ENCODE measurements at places on chromosomes 13 and 19.

DNA sequence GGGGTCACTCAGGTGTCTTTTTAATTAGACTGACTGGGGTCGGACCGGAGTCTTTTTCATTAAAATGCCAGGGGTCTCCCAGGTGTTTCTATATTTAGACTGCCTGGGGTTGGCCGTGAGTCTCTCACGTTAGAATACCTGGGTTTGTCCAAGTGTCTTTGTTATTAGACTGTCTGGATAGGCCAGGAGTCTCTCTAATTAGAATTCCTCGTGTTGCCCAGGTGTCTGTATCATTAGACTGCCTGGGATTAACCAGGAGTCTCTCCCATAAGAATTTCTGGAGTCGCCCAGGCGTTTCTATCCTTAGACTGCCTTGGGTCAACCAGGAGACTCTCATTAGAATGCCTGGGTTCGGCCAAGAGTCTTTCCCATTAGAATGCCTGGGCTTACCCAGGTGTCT lies 1445.7 kb downstream of the UQCRFS1 start:
- no peak for DNase-seq

DNA sequence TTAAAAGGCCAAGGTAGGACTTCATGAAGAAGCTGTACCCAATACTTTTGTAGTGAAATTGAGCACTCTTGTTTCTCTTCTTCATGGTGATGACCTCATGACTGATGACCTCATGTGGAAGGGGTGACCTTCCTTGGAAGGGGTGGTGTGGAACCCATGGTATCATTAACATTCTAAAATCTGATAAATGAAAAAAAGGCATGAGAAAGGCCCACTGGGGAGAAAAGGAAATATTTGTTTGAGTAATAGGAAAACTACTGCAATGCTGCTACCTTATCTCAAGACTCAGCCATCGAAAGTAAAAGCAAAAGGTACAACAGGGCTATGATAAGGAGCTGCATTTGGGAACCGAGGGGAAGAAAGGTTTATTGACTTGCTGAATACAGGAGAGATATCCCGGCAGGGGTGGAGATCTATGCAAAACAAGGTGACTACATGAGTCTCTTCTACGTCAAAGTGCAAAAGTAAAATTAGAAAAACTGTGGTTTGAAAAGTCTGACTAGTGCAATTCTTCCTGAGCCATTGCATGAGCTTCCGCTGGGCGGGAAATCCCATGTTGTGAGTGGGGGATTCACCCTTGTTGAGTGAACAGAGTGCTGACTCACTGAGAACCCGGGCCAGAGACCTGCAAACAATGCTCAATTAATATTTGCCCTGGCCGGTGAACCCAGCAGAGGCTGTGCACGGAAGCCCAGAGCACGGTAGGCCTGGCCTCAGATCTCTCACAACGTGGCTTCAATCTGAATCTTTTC lies 138.9 kb upstream of the RFC3 start:
- DNase-seq, result peak; percentile 81

- DNase-seq, result no peak
Measured at GRCh38 chr13:20993211-20993610, 68.2 kb downstream of the LATS2 start.

DNA sequence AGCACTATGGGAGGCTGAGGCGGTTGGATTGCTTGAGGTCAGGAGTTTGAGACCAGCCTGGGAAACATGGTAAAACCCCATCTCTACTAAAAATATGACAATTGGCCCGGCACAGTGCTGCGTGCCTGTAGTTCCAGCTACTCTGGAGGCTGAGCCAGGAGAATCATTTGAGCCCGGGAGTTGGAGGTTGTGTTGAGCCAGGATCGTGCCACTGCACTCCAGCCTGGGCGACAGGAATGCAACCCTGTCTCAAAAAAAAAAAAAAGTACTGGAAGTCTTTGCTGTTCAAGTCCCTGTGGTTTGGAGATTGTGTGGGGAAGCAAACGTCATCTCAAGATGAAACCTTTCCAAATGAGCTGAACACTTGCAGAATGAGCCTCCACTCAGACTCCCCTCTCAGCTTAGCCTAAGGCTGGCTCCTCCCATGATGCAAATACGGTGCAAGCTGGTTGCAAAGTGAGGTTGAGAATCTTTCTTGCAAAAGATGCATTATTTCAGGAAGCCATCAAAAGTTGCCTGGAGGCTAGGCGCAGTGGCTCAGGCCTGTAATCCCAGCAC lies 46.2 kb downstream of the MYO9B start:
- no peak for DNase-seq

- no peak for DNase-seq
Measured at GRCh38 chr13:113425941-113426590, 27.2 kb downstream of the ADPRHL1 start.

DNA sequence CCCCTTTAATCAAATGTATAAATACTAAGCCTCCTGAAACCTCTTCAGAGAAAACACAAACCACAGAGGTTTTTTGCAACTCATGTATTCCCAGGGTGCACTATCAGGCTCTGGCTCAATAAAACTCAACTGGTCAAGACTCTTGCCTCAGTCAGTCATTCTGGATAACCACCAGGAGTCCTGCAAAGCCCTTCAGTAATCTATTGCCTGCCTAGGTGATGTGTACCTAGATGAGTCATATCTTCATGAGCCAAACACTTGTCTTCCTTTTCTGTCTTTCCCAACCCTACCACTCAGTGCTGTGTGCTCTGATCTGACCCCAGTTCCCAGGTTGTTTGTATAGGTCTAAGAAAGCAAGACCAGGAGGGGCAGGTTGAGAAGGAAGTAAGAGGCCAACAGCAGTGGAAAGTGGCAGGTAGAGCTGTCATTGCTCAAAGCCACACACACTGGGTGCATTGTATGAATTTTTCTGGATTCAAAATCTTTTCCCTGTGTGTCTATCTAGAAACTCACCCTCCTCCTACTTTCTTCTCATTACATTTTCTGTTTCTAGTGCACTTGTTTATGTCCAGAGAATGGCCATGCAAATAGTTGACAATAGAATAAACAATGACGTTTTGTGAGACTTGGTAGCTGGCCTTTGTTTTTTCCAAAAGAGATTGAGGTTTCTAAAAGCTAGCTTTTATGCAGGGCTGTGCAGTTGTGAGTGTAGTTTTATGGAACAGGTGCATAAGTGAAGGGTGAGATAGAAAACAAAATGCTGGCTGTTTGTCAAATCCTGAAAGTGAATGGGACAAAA lies 48.1 kb downstream of the PSG1 start:
- DNase-seq, result no peak

DNA sequence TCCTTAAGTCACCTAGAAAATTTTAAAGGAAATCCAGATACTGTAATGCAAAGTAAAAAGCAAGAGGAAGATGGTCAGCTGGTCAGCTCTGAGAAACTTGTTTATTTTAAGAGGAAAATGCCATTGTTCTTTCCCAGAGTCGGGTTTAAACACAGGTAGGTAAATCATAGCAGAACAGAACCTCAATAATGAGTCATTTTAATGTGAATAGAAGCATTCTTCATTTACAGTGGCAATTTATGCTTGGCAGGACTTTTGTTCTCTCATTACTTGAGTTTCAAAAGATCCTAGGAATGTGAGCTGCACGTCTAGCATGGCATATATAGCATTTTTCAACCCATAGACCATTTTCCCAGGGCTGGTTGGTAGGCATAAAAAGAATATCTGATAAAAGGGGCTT lies 132.3 kb downstream of the LIG4 start:
- no peak for DNase-seq

DNA sequence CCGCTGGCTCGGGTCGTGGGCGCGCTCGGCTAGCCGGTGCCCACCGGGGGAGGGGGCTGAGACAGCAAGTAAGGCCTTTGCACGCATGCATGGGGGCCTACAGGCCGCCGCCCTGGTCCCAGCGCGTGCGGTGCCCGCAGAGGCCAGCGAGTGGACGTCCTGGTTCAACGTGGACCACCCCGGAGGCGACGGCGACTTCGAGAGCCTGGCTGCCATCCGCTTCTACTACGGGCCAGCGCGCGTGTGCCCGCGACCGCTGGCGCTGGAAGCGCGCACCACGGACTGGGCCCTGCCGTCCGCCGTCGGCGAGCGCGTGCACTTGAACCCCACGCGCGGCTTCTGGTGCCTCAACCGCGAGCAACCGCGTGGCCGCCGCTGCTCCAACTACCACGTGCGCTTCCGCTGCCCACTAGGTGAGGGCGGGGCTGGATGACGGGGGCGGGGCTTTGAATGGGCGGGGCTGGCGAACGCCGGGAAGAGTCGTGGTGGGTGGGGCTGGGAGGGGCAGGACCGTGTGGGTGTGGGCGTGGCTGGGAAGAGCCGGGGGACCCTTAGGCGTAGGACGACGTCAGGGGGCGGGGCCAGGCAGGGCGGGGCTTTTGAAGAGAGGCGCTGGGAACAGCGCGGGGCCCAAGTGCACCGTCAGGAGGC lies 2.1 kb downstream of the CILP2 start:
- DNase-seq, result no peak

GRCh38 chr13:32391101-32391619 lies 36.8 kb downstream of the N4BP2L1 start:
- peak; percentile 23 for DNase-seq

DNA sequence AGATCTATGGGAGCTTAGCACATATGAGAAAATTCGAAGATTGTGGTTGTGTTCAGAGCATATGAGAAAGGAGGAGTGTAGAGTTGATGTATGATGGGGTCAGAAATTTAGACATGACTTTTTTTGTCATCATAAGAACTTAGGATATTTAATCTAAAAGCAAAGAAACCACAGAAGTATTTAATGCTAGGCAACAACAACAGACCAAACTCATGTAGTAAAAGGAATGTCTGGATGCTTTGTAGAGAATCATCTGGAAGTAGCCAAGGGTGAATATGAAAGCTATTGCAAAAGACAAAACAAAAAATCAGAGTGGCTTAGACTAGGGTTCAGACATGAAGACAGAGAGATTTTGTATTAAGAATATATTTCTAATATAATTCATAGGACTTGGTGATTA lies 190.3 kb downstream of the SLITRK1 start:
- no peak for DNase-seq

GRCh38 chr19:47142779-47143178 lies 12.1 kb downstream of the SAE1 start:
- DNase-seq, result no peak

- no peak for DNase-seq
Measured at GRCh38 chr19:49859682-49860335, 7.6 kb downstream of the PNKP start.

- DNase-seq, result no peak
Measured at GRCh38 chr13:75318138-75318833, 163.7 kb downstream of the TBC1D4 start.

- DNase-seq, result no peak
Measured at GRCh38 chr13:23844132-23844531, 45.1 kb downstream of the MIPEP start.

DNA sequence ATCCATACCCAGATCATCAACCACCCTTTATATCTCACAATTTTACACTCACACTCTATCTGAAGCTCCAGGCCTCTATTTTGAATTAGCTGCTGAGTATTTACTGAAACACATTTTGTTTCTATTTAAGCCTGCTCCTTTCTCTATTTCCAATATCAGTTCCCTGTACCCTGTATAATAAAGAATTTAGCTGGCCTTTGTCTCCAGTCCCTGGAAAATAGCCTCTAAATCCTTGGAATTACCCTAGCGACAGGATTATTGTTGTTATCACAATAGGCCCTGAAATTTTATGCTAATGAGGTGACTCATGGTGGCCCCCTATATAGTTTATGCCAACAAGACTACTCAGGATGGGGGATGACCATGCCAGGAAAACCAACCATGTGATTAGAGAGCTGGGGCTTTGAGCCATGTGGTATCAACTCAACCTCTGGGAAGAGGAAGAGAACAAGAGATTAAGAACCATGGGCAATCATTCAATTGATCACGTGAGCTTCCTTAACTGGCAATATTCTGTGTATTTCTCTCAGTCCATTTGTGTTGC lies 72.7 kb downstream of the KATNAL1 start:
- no peak for DNase-seq

GRCh38 chr13:30109471-30110135 lies 197.7 kb downstream of the KATNAL1 start:
- no peak for DNase-seq

DNA sequence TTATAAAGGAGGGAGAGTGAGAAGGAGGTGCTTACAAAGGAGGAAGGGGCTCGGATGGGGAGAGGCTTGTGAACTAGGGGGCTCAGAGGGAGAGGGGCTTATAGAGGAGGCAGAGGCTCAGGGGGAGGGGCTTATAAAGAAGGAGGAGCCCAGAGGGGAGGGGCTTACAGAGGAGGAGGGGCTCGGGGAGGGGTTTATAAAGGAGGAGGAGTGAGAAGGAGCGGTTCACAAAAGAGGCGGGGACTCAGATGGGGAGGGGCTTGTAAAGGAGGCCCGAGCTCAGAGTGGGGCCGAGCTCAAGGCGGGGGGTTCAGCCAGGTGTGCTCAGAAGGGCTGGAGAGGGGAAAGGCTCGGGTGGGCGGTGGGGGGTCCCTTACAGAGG lies 500 bp downstream of the SMIM24 start:
- no peak for DNase-seq

GRCh38 chr13:26495750-26496149 lies 61.7 kb upstream of the WASF3 start:
- DNase-seq, result no peak

GRCh38 chr19:18226956-18227780 lies 930 bp upstream of the PDE4C start:
- no peak for DNase-seq

DNA sequence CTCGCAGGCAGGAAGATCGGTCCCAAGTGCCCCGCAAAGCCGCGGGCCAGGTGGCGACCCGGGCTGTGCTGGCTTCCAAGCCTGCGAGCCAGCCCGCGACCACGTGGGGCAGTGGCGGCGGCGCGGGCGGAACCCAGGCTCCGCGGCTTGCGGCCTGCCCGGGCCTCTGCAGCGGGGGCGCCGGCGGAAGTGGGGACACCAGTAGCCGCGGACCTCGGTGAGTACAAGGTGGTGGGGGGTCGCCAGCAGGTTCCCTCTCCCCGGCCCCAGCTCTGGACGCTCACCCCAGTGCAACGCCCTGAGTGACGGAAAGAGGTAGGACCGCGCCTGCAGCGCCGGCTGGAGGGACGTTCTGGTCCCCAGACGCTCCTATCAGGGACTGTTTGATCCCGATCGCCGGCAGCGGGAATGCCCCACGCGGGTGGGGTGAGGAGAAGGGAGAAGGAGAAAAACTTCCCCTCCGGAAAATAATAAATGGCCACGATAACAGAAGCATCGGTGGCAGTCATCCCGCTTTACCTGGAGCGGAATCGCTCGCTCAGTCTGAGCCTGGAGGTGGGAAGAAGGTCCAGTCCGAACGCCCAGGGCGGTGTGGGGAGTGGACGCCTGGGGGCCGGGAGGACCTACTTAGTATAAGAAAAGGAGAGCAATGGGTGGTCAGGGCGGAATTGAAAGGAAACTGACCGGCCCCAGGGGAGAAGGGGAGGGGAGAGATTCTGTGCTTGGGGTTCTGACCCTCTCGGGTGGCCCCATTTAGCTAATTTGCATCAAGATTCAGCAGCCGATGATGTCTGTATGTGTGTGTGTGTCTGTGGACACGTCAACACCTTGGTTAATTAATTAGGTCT lies at the start of gene GEMIN7:
TSS of gene GEMIN7 (plus strand) at position 198 of the 848 bp plus-strand sequence. CDS start 10,855 bp downstream, outside the sequence.
- DNase-seq, result peak; percentile 65

- no peak for DNase-seq
Measured at GRCh38 chr19:14089662-14090508, 666 bp downstream of the SAMD1 start.

GRCh38 chr13:65143920-65144319 lies 2086.2 kb downstream of the PCDH9 start:
- DNase-seq, result no peak

Measured in AML-193 (cell line).